ENCODE measurements at places on chromosomes 4 and X.

- DNase-seq: no peak
Measured at GRCh38 chr4:186166852-186167512, 24.4 kb upstream of the CYP4V2 start.

DNA sequence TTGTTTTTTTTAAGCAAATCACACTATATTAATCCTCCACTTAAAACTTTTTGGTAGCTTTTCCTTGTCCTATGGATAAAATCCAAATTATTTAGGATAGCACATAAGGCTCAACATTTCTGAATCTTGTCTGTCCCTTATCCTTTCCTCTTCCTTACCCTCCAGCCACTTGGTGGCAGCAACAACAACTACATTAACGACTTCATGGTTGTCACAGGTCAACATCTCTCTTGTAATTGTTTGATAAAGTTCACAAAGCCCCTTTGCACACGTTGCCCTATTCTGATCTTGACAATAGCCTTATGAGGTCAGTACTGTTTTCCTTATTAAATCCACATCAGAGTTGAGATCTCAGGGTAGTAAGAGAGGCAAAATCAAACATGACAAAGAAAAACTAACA is 269.0 kb upstream of the PABPC4L start:
- no peak for DNase-seq

GRCh38 chr4:43607827-43608461 is 715.4 kb downstream of the GRXCR1 start:
- no peak for DNase-seq

DNA sequence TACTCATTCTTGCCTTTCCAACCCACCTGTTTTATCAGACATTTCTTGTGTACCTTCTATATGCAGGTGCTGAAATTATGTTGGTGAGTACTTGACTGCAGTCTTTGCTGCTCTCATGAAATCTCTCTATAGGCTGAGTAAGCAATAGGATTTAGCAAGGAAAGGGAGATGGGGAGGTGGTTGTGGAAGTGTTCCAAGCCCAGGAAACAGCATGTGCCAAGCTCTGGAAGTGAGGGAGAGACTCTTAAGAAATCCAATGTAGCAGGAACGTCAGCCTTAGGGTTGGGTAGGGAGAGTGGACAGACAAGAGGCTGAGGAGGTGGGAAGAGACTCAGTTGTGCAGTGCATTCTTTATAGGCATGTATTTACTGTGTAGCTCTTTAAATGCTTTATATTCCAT is 5.6 kb downstream of the SEPTIN11 start:
- no peak for DNase-seq

DNA sequence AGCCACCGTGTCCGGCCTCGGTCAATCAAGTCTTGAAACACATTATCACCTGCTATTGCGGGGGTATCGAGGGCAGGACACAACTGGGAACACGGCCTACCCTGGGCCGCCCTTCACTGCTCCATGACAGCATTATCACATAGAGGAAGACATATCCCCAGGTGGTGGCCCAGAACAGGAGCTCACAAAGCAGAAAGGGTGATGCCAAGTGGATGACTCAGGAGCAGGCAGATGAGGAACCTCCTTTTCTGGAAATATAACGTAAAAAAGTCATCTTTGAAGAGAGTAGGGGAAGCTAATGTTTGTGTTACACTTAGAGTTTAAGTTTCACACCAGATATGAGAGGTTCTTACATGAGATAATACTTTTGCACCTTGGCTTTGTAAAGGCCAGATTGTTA is 5.3 kb upstream of the SUPT20HL1 start:
- no peak for DNase-seq

GRCh38 chrX:11081511-11081910 is 29.6 kb upstream of the HCCS start:
- DNase-seq: no peak

GRCh38 chr4:151524610-151525009 is 115.6 kb downstream of the FHIP1A start:
- DNase-seq: no peak

DNA sequence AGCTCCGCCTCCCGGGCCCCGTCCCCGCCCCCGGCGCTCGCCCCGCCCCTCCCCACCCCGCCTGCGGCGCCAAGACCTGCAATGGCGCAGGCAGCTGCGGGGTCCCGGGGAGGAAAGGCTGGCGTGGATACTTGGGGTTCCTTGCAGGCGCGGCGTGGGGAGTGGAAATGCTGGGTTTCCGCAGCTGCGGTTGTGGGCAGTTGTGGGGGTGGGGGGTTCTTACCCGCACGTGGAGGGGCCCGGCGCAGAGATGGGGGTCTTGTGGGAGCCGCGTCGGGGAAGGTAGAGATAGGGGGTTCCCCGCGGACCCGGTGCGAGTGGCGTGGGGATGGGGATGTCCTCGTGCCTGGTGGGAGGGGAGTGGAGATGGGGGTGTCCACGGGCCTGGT is 680 bp upstream of the ASMTL start:
- DNase-seq: peak; percentile 75

DNA sequence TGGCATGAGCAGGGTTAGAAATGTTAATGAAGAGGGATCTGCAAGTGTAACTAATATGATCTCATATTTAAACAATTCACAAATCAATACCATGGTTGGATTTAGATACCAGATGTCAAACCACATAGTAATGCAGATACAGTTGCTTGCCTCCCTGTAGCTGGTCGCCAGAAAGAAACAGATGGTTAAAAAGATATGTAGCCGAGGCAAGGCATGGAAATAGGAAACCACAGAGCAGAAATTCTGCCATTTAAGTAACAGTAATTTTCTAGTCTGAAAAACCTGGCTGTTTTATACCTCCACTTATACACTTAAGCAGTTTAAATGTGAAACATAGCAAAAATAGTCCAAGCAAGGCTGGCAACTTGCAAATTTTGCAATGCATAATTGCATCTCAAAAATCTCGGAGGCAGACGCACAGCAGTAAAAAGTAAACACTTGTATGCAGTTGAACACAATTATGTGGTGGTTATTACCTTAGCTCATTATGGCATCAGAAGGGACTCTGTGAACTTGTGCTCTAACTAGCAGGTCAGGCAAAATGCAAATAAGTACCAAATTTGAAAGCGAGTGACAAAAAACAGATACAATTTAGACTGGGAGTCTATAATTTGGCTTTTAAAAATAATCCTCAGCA is 126.8 kb downstream of the NAA11 start:
- DNase-seq: no peak

- no peak for DNase-seq
Measured at GRCh38 chr4:123127218-123127617, 204.8 kb upstream of the NUDT6 start.

DNA sequence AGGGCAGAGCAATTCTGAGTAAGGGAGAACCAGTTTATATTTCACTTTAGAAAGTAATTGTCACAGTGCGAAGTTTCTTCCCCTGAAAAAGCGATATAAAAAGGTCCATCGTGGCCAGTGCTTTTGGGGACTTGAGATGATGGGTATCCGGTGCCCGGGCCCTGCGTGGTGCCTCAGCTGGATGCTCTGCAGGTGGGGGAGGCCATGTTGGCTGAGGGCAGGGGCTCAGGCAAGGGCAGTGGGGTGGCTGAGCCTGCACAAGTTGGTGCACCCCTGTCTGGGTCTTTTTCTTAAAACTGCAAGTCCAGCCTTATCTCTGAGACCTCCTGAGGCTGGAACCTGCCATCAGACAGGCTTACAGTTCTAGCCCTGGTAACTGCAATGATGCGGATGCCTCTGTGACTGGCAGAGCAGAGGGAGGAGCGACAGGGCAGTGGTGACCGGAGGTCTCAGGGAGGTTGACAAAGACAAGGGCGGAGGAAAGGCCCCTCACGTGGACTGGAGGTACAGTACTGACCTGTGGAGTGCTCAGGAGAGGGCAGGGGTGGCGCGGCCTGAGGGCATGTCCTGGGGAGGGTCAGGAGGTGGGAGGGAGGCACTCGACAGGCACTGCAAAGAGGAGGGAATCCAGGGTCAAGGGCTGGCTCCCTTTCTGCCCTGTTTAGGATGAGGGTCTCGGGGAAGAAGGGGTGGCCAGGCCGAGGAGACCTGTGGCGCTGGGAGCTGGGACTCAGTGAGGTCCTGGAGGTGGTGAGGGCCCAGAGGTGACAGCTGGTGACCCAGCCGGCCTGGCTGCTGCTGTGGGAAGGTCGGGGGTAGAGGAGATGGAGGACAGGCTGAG is 1.8 kb downstream of the RGS12 start:
- no peak for DNase-seq

- DNase-seq: no peak
Measured at GRCh38 chr4:41157009-41157408, 57.3 kb downstream of the APBB2 start.

DNA sequence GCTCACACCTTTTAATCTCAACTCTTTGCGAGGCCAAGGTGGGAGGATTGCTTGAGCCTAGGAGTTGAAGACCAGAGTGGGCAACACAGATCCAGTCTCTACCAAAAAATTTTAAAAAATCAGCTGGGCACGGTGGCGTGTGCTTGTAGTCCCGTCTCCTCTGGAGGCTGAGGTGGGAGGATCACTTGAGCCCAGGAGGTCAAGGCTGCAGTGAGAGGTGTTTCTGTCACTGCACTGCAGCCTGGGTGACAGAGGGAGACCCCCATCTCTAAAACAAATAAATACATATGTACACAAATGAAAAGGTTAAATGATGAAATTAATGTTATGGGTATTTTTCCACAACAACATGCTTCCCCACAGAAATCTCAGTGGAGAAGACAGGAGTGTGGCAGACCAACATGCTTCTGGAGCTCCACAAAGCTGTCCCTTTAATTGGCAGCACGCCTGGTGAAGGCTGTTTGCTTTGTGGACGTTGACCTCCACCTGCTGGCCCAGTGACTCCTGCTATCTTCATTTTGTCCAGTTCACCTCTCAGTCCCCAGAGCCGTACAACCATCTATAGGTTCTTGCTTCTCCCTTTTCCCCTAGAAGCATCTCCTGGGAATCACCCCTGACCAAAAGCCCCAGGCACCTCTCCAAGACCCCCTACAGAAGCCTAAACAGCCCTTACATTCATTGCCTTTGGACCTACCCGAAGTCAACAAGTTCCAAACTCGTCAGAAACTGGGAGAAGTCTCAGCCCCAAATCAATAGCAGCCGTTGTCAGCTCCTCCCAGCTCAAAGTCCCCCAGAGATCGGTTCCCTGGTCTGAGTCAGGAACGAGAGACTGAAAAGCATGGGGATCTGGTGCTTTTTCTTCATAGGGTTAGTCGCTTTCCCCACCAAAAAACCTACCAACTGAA is 36.4 kb upstream of the CD99 start:
- no peak for DNase-seq

DNA sequence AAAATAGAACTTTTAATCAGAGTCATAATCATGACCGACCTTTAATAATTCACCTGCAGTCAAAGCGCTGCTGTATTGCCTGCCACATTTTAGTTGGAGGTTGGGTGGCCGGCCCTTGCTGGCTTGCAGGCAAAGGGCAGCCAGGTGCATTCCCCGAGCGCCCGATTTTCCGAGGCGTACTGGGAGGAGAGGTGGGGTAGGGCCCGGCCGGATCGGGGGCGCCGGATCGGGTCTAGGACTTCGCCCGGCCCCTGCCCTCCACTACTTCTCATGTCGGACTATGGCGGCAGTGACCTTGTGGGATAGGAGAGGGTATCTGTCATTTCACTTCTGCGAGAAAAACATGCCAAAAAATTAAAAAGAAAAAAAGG is 2.5 kb upstream of the RS1 start:
- DNase-seq: peak; percentile 12

- DNase-seq: no peak
Measured at GRCh38 chr4:48633657-48634056, 143.6 kb downstream of the ZAR1 start.

- DNase-seq: no peak
Measured at GRCh38 chrX:68940601-68941000, 111.8 kb downstream of the EFNB1 start.
